Hematopoietic multipotent progenitor cell (in vitro differentiated cells): ENCODE measurements at places on chromosomes 5 and 9.

GRCh38 chr9:72013292-72013760, 47.1 kb downstream of the C9orf57 start:
- no peak for DNase-seq

GRCh38 chr9:133998915-133999595, 6.9 kb upstream of the VAV2 start:
- no peak for DNase-seq

- DNase-seq, result no peak
Observed at GRCh38 chr9:124088476-124088837, 76.9 kb downstream of the LHX2 start.

GRCh38 chr9:35757226-35757891, 3.3 kb upstream of the MSMP start:
- DNase-seq, result no peak

DNA sequence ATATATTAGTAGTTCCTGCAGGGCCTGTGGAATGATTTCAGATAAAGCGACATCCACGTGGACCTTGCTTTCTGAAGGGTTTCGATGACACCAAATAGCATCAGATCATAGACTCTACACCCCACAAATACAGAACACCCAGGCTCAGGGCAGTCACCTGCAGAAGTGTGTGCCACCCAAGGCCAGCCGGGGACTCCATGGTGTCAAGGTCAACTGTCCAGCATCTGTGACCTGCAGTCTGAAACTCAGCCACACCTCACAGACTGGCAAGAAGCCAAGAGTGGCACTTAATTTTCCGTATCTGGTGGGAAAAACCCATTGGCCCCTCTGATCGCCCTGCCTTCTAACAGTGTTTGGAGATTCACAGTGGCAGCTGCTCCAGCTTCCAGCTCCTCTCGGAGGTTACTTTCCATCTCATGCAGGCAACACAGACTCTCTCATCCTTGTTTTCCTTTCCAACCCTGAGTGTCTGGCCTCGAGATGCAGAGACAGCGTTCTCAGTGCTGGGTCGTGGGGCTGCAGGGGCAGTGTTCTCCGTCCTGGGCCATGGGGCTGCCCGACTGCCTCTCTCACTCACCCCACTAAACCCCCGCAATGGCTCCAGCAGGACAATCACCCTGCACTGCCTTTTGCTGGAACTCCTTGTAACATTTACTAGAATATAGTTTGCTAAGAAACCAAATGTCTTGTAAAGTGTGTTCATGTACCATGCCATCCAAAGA, 221.9 kb downstream of the IRX2 start:
- DNase-seq, result no peak

- no peak for DNase-seq
Observed at GRCh38 chr9:135376511-135377265, 102.9 kb upstream of the PPP1R26 start.

DNA sequence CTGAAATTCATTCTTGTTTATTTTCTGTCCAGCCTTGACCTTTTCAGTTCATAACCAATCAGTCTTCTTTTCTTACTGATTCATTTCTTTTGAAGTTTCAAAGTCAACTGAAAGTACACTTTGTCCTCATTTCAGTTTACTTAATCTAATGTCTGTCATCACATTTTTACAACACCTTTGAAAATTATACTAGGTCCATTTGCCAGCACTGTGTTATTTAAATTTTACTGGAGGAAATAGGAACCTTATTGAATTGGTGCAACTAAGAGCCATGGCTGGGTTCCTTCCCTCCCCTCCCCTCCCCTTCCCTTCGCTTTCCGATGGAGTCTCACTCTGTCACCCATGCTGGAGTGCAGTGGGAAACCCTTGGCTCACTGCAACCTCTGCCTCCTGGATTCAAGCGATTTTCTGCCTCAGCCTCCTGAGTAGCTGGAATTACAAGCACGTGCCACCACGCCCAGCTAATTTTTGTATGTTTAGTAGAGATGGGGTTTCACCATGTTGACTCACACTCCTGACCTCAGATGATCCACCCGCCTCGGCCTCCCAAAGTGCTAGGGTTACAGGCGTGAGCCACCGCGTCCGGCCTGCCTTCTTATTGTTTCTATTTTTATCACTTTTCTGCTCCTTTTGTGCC, 6.3 kb downstream of the RMI1 start:
- DNase-seq, result no peak

DNA sequence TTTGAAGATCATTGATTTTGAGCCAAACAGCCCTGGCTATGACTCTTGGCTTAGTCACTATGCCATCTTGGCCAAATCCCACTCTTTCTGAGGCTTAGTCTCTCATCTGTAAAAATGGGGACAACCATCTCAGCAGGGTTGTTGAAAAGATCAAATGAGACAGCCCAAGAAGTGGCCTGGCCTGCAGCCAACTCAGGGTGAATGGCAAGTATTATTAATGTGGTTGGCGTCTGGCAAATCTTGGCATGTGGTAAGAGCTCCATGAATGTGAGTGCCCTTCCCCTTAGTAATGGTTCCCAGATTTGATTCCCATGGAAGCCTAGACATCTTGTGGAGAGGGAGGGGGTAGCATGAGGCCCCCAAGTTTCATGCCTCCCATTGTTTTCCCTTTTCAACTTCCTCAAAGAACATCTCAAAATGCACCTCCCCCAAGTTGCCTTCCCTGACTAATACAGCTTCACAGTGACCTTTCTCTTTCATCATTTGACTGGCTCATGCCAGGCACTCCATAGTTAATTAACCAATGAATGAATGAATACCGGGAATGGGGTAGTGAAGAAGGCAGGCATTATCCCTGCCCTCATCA, 11.8 kb upstream of the TGFBI start:
- DNase-seq, result peak; percentile 41

DNA sequence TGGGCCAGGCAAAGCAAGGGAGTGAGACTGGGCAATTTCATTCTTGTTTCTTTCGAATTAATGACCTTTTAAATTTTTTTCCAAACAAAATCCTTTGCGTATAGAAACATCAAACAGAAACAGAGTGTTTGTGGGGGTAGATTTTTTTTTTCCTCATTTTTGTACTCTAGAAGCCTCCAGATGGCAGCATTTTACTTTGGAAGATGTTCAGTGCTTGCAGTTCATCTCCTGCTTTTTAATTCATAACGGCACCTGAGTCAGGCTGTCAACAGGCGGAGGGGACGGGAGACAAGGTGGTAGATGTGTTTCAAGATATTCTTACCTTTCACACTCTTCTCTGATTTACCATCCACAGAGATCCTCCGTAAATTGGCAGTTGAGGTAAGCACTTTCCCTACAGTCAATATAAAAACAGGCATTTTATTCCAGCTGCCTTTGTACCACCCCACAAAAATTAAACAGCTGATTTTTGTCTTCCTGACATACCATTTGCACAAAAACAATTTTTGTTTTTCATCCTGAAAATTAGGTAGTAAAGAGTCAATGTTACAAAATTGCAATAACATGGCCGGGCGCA, 99.5 kb upstream of the FBXL17 start:
- peak; percentile 48 for DNase-seq

DNA sequence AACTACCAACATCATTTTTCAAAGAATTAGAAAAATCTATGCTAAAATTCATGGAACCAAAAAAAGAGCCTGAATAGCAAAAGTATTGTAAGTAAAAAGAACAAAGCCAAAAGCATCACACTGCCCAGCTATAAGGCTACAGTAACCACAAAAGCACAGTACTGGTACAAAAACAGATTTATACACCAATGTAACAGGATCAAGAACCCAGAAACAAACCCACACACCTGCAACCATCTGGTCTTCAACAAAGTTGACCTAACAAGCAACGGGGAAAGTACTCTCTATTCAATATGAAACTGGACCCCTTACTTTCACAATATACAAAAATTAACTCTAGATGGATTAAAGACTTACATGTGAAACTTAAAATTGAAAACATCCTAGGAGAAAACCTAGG, 94.2 kb upstream of the TARS1 start:
- no peak for DNase-seq

GRCh38 chr5:150352244-150353031, 5.1 kb upstream of the TCOF1 start:
- no peak for DNase-seq

GRCh38 chr5:31124651-31125305, 68.7 kb upstream of the CDH6 start:
- DNase-seq, result no peak

DNA sequence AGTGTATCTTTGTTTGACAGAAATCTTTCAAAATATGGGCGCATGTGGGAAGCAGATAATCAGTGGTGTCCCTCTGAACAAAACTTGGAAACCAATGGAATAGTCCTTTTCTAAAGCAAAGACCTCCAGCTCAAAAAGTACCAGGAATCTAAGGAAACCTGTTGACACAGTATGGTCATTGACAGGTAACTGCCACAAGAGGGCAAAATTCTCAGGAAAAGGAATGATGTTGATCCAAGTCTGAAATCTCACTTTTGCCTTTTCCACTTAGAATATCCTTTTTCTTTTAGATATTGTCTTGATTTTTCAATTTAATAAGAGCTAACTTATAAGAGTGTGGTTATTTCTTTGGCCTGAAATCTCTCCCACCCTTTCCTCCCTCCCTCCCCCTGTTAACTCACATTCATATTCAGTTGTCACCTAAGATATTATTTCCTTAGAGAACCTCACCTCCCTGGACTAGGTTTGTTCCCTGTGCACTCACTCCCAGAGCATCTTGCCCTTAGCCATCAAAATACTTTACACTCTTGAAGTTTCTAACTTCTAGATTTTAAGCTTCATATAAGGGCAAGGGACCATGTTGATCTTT, 59.0 kb upstream of the BARX1 start:
- peak; percentile 38 for DNase-seq

DNA sequence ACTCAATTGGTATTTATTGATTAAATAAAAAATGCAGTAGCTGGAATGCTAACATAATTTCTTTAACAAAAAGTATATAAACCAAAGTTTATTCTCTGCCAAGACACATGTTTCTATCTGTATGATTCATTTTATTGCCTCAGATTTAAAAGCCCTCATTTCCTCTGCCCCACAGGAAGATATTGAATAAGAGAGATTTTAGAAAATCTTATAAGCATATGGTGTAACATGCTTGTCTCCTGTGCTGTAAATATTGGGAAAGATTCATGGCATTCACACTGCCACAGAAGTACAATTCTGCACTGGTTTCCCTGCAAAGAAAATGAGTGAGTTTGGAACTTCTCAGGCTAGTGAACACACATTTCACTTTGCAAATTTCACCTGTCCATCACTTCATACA, 134.9 kb upstream of the FBXL7 start:
- no peak for DNase-seq

GRCh38 chr9:75108571-75108970, 20.3 kb downstream of the OSTF1 start:
- no peak for DNase-seq

GRCh38 chr5:2125901-2126265, 243.2 kb upstream of the IRX4 start:
- no peak for DNase-seq

DNA sequence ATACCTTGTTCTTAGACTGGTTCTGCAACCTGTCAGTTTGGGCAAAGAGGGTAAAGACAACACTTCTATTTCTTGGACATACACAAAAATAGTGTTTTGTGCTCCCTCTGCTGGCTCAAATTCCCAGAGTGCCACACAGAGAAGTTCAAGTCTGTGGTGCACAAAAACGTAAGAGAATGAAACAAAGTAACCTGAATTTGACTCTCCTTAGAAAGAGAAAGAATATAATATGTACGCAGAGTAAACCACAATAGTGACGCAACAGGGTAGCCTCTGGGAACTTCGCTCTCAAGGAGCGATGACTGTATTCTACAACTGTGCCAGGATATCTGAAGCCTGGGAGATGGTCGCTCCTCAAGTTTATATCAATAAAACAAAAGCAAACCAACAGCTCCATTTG, 18.5 kb downstream of the DDX31 start:
- DNase-seq, result no peak

DNA sequence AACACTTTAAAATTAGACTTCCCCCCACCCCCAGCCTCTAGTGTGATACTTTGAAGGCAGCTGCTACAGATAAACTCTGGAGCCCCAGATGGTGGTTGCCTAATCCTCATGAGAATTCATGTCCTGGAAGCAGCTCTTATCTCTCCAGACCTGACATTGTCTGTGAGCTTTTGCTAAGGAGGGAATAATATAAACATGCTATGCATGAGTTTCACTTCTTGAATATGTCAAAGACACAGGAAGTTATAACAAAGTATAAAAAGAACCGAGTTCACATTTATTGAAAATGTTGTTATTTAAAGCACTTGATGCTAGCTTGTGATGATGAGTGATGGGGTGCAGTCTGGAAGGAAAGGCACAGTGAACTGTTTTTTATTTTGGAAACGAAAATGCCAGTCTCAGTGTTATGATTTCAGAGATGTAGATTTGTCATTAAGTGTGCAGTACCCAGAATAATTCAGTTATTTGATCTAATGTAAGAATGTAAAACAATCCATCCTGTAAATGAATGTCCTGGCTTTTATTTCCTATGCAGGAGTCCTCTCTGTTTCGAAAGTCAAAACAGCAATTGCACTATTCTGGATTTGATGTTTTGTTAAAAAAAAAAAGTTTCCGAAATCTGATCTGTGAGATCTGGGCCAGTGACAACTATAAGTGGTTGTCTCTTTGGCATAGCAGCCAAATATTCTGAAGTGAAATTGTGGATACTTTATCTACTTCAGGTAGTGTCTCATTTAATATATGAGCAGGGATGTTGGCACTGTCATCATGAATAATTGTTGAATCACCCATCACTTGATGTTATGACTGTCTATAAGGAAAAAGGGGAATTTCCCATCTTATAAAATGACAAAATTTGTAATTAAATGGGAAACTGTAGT, 77.0 kb downstream of the ZCCHC7 start:
- DNase-seq, result peak; percentile 56

DNA sequence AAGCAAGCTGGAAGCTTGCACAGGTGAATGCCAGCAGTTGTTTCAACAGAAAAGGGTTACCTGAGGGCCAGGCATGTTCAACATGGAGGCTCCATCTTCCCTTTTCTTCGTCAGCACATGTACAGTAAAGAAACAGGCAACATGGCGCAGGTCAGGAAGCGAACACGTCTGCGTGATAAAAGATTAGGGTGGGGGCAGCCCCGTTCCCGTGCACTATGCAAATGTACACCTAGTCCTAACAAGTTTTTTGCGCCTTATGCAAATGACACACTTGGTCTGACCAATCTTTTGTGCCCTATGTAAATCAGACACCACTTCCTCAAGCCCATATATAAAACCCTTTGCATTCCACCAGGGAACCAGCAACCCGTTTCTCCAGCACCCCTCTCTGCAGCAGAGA, 452.1 kb upstream of the PTPRD start:
- DNase-seq, result no peak

GRCh38 chr5:59583810-59584562, 309.5 kb downstream of the PDE4D start:
- no peak for DNase-seq

GRCh38 chr5:122154910-122155309, 25.6 kb downstream of the ZNF474 start:
- DNase-seq, result no peak

- DNase-seq, result no peak
Observed at GRCh38 chr9:81462801-81463200, 226.5 kb downstream of the TLE1 start.

- DNase-seq, result no peak
Observed at GRCh38 chr9:77848897-77849296, 182.7 kb downstream of the GNAQ start.
